ENCODE measurements at places on chromosomes 3 and 15.

DNA sequence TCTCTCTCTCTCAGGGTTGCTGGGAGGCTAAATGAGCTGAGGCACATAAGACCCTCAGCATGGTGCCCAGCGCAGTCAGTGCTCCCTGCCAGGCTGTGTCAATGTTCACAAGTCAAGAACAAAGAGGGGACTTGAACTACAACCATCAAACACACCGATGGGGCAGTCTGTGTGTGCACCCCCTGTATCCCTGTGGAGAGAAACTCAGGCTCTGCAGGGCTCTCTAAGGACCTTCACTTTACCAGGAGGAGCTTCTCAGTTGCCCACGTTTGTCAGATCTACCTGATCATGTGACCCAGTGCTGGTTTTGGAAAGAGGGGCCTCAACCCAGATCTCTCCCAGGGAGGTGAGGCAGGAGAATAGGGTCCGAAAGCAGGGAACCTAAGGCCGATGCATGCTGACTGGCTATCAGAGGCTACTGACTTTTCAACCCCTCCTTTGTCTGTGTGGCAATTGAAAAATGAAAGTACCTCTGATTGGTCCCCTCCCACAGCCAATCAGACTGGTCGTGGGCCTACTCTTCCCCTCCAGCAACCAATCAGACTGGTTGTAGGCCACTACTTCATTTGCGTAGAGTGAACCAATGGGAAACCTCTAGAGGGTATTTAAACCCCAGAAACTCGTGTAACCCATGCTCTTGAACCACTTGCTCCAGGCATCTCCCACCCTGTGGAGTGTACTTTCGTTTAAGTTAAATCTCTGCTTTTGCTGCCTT is 34.0 kb downstream of the RHCG start:
- DNase-seq = no peak

DNA sequence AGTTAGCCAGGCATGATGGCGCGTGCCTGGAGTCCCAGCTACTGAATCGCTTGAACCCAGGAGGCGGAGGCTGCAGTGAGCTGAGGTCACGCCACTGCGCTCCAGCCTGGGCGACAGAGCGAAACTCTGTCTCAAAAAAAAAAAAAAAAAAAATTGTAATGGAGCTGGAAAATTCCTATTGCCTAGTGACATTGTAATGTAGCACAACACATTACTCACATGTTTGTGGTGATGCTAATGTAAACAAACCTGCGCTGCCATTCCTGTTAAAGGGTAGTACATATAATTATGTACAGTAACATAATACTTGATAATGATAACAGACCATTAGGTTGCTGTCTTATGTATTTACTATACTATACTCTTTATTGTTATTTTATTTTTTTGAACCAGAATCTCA is 39.1 kb downstream of the KNL1 start:
- DNase-seq = no peak

- DNase-seq = no peak
Observed at GRCh38 chr15:48332642-48333034, 1.4 kb downstream of the DUT start.

DNA sequence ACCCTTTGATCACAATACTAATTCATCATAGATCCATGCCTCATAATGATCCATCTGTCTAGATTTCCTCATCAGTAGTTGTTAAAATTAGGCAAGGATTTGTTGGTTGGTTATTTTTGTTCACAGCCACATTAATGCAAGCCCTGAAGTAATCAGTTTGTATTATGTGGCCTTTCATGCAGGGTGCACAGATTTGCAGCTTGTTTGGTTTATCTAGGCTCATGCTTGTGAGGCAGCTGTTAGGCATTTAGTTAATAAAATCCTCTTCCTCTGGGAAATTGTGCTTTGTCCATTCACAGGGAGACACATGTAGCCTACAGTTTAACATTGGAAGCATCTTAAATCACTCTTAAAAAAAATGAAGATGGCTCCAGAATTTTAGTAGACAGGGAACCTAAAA is 162.8 kb upstream of the ZNF385D start:
- DNase-seq = no peak

Data from islet precursor cell (in vitro differentiated cells).